ENCODE measurements at places on chromosomes 11 and 22. TPM values are rescaled to one million over a fixed set of nuclear protein-coding genes. Genes with fewer than 3 reads are reported as not detected.

Gene CST6
- not detected for total RNA-seq

Gene TUB
- not detected for total RNA-seq

Gene ACR
- total RNA-seq: not detected

Gene CRYAB
- total RNA-seq: not detected

Gene B3GAT1
- total RNA-seq: 78.4 TPM

Gene SLC17A6
- not detected for total RNA-seq

Gene FGF19
- not detected for total RNA-seq

Gene MYBPC3
- total RNA-seq: not detected

Gene FREY1
- total RNA-seq: 3.9 TPM

DNA sequence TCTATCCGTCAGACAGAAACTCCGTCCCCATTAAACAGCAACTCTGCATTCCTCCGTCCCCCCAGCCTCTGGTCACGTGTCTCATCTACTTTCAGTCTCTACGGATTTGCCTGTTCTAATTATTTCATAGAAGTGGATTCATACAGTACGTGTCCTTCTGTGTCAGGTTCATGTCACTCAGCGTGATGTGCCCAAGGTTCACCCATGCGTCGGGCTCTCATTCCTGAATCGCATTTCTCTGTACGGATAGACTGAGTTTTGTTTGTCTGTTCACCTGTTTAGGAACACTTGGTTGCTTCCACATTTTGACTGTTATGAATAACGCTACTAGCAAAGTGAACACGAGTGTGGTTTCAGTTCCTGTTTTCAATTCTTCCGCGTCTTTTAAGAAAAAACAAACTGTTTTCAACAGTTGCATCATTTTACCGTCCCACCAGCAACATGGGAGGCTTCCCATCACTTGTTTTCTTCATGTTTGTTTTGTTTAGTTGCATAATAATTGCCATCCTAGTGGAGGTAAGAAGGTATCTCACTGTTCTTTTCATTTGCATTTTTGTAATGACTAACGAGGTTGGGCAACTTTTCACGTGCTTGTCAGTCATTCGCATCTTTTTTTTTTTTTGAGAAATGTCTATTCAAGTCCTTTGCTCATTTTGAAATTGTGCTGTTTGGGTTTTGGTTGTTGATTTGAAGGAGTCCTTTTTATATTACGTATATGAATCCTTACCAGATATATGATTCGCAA is 8.9 kb upstream of the NLRP6 start:
- DNase-seq: peak; percentile 60
- no peaks in the 10 kb centered on the region for H3K36me3 ChIP-seq
- peaks cover 39% of the 10 kb centered on the region for H3K4me1 ChIP-seq
- no peaks in the 10 kb centered on the region for H3K27me3 ChIP-seq
- peak overlapping the region; percentile 88 for H3K27ac ChIP-seq
- peak overlapping the region; percentile 63 for H3K4me3 ChIP-seq

- no peak overlapping the region for H3K27ac ChIP-seq
- no peaks in the 10 kb centered on the region for H3K36me3 ChIP-seq
- no peaks in the 10 kb centered on the region for H3K27me3 ChIP-seq
- no peak overlapping the region for H3K4me3 ChIP-seq
- no peaks in the 10 kb centered on the region for H3K4me1 ChIP-seq
Measured at GRCh38 chr11:84890676-84891075, 736.5 kb downstream of the DLG2 start.

DNA sequence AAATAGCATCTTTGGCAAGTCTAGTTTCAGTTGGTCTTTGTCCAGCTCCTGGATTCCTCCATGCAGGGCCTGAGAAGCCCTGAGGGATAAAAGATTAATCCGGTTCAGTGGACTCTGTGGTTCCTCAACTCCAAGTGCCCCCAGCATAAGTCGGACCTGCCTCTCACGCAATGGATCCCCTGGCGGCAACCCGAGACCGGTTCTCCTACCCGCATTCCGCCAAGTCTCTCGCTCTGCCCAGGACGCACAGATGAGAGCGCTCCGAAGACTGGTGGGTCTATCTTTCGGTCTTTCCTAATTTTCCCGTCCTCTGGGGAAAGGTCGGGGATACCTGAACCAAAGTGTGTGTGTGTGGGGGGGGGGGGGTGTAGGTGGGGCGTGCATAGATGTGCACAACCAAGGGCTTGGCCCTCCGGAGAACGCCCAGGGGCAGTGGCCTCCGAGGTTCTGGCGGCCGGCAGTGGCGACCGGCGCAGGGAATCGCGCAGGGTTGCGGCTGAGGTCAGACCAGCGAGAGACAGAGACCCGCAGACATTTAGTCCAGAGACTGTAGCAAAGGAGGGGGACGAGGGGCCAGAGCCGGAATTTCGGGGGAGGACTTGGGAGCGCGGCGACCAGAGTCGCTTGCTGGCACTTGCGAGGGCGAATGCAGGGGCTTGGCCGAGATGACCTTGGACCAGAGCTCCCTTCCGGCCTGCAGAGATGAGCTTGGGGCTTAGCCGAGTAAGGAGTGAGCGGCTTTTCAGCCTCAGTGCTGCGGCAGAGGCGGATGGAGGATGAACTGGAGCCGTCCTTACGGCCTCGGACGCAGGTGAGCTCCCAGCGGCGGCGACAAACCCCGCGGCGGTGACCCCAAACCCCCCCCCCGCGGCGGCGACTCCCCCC is 712 bp upstream of the SLC2A11 start:
- H3K4me1 ChIP-seq: peaks cover 22% of the 10 kb centered on the region
- no peaks in the 10 kb centered on the region for H3K36me3 ChIP-seq
- peak overlapping the region; percentile 84 for H3K27ac ChIP-seq

DNA sequence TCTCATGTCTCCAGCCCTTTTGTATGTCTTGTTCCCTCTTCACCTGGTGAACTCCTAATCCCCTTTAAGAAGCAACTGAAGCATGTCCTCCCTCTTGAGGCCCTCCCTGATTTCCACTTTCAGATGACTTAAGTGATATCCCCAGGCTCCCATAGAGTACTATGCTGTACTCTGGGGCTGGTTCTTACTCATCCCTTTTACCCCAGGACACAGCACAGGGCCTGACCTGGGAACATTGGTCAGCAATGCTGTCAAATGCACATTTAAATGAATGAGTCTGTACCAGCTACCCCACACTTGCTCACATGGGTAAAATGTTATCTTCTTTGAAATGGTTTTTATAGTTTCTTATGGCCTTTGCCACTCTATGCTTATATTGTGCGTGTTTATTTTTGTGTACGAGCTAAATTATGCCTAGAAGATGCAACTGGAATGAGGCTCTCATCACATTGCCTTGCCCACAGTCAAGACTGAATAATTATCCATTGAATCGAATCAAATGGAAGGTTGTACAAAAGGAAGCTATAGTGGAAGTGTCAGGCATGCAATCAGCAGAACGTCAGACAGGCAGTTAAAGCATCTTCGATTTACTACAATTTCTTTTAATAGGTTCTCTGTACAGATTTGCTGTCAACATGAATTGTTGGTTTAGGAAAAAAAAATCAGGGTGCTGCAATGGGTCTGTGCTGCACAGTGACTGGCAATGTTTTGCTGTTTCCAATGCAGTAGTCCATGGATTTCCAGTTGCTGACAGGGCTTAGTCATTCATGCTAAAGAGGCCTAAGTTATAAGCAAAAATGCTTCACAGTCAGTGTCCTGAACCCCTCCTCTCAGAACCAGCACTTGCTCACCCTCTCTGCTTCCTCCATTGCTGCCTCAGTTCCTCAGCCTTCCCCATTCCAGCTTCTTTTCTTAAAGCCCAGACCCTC is 79.5 kb downstream of the PARVA start:
- H3K36me3 ChIP-seq: no peaks in the 10 kb centered on the region
- DNase-seq: no peak
- no peaks in the 10 kb centered on the region for H3K4me1 ChIP-seq
- no peak overlapping the region for H3K27ac ChIP-seq
- no peak overlapping the region for H3K4me3 ChIP-seq

- H3K27ac ChIP-seq: no peak overlapping the region
- no peak for DNase-seq
- no peaks in the 10 kb centered on the region for H3K36me3 ChIP-seq
- no peaks in the 10 kb centered on the region for H3K4me1 ChIP-seq
- H3K4me3 ChIP-seq: no peak overlapping the region
Measured at GRCh38 chr11:104275992-104276391, 112.0 kb upstream of the PDGFD start.

DNA sequence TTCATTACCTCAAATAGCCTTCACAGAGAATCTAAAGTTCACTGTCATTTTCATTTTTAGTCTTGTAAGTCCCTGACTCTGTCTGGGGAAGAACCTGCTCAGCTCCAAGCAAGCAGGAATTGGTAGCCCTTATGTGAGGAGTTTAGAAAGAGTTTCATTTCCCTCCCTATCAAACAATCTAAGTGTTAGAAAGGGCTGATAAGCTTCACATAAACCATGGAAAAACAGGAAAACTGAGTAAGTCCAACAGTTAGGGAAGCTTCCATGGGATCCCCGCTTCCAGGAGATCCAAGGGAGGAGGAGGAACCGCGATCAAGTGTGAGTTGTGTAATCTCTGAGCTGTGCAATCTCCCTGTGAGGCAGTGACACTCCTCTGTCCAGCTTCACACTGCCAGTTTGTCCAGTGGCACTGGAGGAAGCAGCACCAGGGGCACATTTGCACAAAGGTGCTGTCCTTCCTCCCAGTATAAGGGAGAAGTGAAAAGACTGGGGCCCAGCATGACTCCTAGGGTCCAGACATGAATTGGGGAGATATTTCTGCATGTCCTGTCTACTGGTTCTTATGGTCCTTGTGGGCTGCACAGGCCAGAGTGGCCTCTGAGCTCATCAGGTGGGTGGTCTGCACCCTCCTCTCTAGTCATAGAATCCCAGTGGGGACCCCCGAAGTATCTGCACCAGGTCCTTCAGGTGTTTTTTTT is 4.3 kb downstream of the PRAME start:
- H3K4me1 ChIP-seq: peaks cover 6% of the 10 kb centered on the region
- H3K27ac ChIP-seq: no peak overlapping the region
- no peaks in the 10 kb centered on the region for H3K27me3 ChIP-seq

DNA sequence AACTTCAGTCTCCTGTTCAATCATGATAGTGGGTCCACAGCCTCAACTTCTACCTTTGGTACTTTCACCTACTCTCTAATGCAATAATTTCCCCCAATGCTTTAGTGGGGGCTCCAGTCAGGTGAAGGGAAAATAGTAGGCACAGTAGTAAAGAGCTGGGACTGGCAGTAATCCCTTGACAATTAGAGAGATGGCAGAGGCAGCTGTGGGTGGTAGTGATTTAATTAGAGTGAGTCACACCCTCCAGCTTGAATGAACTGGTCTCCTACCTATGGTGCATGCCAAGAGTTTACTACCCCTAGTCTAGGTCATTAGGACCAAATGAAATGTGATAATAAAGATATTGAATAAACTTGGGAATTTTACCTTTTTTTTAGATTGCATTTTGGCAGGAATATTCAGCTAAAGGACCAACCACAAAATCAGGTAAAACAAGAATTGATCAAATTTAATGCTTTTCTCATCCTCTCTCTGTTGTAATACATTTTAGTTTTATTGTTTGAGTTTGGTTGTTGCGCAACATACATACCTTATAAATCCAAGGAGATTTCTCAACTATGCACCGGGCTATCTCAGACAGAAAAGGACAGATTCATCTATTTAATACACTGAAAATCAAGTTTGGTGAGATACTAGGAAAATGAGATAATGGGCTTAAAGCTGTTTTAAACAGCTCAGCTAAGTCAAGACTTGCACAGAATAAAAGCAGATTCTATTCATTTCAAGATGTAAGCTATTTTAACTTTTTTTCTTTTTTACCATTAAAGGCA is 9.0 kb downstream of the PRRG4 start:
- no peak for DNase-seq
- H3K27me3 ChIP-seq: no peaks in the 10 kb centered on the region
- no peak overlapping the region for H3K27ac ChIP-seq

DNA sequence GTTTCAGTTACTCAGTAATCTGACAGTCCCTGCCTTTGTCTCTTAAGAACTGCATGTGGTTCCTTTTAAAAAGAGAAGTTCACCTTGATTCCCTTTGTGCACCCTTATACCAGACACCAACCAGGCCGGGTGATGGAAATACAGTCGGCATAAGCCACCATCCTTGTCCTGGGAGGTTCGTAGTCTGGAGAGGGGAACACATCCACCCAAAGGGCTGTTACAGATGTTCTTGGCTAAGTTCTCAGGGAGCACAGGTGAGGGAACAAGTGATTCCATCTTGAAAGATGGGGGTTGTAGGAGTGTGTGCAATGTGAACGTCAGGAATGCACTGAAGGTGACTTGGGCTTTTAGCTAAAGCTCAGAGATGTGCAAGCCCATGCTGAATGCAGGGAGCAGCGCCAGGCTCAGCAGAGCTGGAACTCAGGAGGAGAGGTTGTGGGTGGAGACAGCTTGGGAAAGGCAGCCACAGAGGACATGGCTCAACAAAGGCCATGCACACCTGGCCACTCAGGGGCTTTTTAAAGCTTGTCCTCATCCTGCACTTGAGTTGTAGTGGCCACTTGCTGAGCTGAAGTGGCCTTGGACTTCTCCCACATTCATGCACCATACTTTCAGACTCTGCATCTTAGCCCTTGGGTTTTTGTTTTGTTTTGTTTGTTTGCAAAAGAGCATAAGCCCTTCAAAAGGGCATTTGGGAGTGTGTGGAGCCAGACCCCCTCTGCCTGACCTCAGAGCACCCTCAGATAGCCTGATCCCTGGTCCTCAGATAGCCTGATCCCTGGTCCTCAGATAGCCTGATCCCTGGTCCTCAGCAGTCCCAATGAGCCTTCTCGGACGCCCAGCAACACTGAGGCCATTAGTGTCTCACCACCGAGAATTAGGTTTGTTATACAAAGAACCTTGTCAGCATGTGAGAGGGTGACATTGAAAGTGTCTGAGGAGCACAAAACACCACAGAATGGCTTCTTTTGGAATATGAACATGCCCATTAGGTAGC is 12.7 kb upstream of the TMA7B start:
- no peak overlapping the region for H3K4me3 ChIP-seq
- no peak overlapping the region for H3K27ac ChIP-seq
- no peaks in the 10 kb centered on the region for H3K27me3 ChIP-seq
- no peak for DNase-seq
- peaks cover 20% of the 10 kb centered on the region for H3K36me3 ChIP-seq

DNA sequence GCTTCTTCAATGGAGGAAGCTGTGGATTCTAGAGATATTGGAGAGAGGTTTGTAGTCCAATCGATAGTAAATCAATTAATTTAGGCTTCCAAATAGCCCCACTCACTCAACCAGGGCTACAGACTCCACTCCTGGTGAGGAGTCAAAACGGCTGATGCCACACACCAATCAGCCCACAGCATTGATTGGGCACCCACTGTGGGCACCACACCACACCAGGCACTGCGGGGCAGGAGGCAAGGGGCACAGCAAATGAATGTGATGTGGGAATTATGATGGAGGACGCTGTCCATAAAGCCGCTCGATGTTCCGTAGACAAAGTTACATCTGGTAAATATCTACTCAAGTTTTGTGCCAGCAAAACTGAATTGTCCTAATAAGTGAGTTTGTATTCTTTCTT is 547.3 kb upstream of the CADM1 start:
- H3K27ac ChIP-seq: no peak overlapping the region
- H3K4me3 ChIP-seq: no peak overlapping the region
- H3K4me1 ChIP-seq: no peaks in the 10 kb centered on the region
- DNase-seq: no peak
- no peaks in the 10 kb centered on the region for H3K27me3 ChIP-seq
- no peaks in the 10 kb centered on the region for H3K36me3 ChIP-seq

DNA sequence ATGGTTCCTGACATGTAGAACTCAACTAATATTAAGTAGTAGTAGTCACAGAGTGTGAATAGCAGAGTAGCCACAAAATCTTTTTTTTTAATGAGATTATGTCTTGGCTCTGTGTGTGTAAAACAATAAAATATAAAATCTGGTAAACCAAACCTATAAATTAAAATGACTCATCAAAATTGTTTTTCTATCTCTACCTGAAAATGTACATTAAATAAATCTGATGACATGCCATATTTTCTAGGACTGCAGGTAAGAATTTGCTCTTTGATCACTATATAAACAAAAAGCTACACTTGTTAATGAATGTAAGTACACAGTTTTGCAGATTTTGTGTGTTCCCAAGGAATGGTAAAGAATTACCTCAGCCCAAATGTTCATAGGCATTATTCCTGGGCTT is 1231.5 kb downstream of the JRKL start:
- no peaks in the 10 kb centered on the region for H3K36me3 ChIP-seq
- H3K4me3 ChIP-seq: no peak overlapping the region
- H3K27ac ChIP-seq: no peak overlapping the region
- no peak for DNase-seq
